ENCODE measurements at places on chromosomes 2 and 18.
A peak's percentile ranks its signal among the peaks of the same experiment; 100 is the strongest.

DNA sequence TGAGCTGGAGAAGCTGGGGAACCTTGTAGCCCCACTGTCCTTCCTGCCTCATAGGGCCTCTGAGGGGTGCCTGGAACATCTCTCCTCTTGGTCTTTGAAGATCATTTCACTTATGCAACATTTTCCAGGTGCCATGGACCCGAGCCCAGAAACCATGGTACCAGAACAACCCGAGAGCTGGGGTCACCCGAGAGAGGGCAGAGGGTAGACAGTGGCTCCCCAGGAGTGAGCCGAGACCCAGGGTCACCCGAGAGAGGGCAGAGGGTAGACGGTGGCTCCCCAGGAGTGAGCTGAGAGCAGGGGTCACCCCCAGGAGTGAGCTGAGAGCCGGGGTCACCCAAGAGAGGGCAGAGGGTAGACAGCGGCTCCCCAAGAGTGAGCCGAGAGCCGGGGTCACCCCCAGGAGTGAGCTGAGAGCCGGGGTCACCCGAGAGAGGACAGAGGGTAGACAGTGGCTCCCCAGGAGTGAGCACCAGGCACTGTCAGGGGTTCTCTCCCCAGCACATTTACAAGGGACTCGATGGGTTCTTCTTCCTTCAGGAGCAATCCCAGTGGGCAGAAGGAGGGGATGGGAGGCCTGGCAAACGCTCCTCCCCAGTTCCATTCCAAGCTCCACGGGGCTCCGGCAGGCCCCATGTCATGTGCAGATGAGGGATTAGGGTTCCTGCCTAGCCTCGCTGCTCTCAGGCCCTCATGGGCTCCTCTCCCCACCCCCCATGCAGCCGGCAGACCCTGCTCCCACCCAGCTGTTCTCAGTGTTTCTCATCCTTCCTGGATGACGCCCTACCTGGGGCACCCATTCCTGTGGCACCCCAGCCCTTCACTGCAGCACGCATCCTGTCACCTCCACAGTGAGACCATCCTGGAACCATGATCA lies 163.5 kb downstream of the RTP5 start:
- DNase-seq: no peak

DNA sequence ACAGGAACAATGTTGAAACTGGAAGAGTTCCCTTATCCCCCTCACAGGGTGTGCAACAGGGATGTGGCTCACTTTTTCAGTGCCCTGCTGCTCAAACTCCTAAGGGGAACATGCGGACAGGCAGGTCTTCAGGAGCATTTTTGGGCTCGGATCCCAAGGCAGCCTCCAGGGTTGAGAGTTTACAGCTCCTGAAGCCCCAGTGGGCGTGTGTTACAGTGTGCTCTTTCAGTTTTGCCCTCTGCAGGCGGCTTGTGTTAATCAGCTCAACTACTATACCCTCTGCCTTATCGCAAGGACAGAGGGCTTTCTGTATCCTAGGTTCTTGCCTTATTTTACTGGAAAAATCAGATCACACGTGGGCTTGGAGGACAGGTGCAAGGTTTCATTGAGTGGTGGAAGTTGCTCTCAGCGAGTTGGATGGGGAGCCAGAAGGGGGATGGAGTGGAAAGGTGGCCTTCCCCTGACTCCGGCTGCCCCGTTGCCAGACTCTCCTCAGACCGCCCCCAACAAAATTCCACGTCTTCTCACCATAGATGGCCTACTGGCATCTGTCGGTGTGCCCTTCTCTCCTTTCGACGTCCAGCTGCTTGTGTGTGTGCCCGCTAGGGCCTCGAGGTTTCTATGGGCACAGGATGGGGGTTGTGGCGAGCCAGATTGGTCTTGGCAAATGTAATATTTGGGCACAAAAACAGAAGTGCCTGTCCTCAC lies 541.9 kb downstream of the TMX3 start:
- DNase-seq: peak; percentile 54

GRCh38 chr2:45856391-45857274 lies 205.2 kb downstream of the PRKCE start:
- DNase-seq: no peak

GRCh38 chr18:69494841-69495240 lies 94.2 kb downstream of the DOK6 start:
- no peak for DNase-seq

GRCh38 chr2:236939271-236939670 lies 146.4 kb upstream of the COPS8 start:
- no peak for DNase-seq

DNA sequence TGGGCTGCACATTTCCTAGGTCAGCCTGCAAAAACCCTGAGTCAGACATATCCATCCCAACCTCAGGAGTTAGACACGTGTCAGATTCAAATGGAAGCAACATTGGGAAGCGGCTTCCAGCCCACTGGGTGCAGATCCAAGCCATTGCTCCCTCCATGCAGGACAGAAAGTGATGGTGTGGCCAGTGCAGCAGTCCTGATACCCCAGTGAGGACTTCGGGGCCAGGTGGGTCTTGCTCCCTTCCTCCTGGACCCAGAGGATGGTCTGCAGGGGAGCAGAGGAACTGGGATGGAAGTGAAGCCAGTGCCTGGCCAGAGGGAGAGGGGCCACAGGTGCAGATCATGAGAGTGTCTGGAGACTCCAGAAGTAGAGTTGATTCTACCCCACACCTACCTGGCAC lies 252.0 kb downstream of the FAM210A start:
- no peak for DNase-seq

- DNase-seq: no peak
Measured at GRCh38 chr2:193895226-193895625, 1700.5 kb upstream of the TMEFF2 start.

DNA sequence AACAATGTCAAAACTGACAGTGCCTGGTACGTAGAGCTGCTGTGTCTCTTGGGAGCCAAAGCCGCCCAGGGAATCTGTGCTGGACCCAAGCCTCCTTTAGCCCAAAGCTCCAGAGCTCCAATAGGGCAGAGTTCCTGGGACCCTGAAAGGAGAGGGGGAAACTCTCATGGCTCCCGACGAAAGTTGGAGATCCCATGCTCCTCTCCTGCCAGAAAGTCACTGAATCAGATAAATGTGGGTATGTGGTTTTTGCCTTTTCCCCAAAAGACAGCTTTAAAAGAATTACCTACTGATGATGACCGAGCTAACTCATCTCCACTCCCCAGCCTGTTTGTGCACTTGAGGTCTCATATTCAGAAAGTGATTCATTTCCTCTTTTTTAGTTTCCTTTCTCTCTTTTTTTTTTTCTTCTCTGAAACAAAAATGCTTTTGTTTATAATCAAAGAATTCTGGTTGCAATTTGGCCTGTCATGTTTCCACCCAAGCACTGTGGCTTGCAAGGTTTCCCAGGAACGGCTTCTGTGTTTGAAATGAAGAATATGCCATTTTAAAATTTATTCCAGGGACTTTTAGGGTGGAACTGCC lies 14.1 kb upstream of the PMAIP1 start:
- DNase-seq: no peak

Data from WTC11 (cell line).